Stimulated activated memory B cell treated with anti-CD40 and anti-IgM and Interleukin-4, amounts not matched to agents 10 μg/mL and 1 μg/mL and 100 μg/mL, for 72 hours (primary cell): ENCODE measurements at places on chromosomes 12 and 14.

GRCh38 chr12:98373025-98373554 lies 142.3 kb upstream of the TMPO start:
- no peak overlapping the region for H3K4me3 ChIP-seq
- H3K4me1 ChIP-seq: no peaks in the 10 kb centered on the region
- no peak for ATAC-seq
- peaks cover 56% of the 10 kb centered on the region for H3K27me3 ChIP-seq
- H3K27ac ChIP-seq: no peak overlapping the region

- H3K27me3 ChIP-seq: peaks cover 37% of the 10 kb centered on the region
- no peak overlapping the region for H3K4me3 ChIP-seq
- no peak overlapping the region for H3K27ac ChIP-seq
- no peaks in the 10 kb centered on the region for H3K36me3 ChIP-seq
- no peak for ATAC-seq
Measured at GRCh38 chr12:55024575-55024974, 4.8 kb downstream of the NEUROD4 start.

DNA sequence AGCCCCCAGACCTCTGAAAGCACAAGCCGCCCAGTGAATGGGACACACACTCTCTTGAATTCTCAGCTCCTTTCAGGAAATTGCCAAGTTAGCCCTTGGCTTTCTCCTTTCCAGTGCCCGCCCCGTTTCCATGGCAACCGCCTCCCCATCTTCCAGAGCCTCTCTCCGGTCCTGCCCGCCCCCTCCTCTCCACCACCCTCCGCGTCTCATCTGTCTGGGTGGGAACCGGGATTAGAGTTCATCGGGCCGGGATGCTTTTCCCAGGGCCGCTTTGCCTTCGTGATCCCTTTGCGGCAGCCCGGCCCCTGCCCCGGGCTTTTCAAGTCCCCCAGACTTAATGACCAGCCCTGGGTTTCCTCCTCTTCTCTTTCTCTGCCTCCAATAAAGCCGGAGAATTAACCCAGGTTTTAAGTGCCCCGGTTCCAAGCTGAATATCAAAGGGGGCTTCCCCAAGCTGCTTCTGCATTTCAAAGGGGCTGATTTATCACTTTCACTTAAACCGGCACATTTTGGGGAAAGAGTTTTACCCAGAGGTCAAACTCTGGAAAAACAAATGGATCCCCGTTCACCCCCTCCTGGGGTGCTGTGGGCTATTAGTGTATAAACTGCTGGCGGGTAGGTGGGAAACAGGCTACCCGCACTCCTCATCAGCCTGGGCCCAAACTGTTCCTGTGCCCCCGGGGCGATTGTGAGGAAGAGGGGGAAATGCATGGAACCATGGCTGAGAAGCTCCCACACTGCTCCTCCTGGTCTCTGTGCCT lies 101.7 kb downstream of the ZFP36L1 start:
- no peaks in the 10 kb centered on the region for H3K36me3 ChIP-seq
- no peak for ATAC-seq
- no peaks in the 10 kb centered on the region for H3K27me3 ChIP-seq
- no peak overlapping the region for H3K4me3 ChIP-seq

GRCh38 chr12:13144266-13144828 lies 40.9 kb upstream of the GSG1 start:
- ATAC-seq: no peak
- H3K36me3 ChIP-seq: no peaks in the 10 kb centered on the region
- H3K27ac ChIP-seq: no peak overlapping the region
- H3K4me3 ChIP-seq: no peak overlapping the region
- no peaks in the 10 kb centered on the region for H3K27me3 ChIP-seq

DNA sequence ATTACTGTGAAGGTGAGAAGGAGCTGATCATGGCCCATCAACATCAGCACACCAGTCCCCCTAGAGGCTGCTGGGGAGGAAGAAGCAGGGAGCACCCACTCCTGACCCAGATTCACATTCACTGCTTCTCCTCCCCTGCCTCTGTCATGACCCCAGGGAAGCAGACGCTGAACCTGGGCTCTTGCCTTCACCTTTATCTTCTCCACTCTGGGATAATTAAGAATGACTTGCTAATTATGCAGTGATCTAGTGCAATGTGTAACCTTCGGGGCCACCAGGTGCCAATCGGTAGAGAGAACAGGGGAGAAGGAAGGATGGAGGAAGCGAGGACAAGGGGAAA lies 44.4 kb upstream of the IQSEC3 start:
- H3K27ac ChIP-seq: peak overlapping the region; percentile 9
- peaks cover 27% of the 10 kb centered on the region for H3K36me3 ChIP-seq
- ATAC-seq: no peak
- no peak overlapping the region for H3K4me3 ChIP-seq

DNA sequence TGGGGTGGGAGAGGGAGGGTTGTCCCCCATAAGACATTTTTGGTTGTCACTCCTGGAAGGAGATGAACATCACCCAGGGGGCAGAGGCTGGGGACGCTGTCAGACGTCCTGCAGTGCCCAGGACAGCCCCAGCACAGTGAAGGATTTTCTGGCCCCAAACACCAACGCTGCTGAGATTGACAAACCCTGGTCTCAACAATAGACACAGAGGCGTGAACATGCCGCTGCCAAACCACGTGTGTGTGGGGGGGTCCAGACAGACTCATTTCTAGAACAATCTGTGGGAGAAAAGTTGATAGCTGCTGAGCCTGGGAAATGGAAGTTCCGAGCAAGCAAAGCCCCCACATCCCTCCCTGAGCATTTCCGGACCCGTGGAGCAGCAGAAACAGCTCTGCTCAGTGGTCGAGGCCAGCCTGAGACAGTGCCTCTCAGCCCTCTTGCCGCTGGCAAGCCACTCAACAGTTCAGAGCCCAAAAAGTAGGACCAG lies 43.8 kb upstream of the CLMN start:
- peaks cover 17% of the 10 kb centered on the region for H3K4me1 ChIP-seq
- no peaks in the 10 kb centered on the region for H3K36me3 ChIP-seq
- ATAC-seq: no peak
- peaks cover 52% of the 10 kb centered on the region for H3K27me3 ChIP-seq
